ENCODE measurements at places on chromosomes 5 and 9.

DNA sequence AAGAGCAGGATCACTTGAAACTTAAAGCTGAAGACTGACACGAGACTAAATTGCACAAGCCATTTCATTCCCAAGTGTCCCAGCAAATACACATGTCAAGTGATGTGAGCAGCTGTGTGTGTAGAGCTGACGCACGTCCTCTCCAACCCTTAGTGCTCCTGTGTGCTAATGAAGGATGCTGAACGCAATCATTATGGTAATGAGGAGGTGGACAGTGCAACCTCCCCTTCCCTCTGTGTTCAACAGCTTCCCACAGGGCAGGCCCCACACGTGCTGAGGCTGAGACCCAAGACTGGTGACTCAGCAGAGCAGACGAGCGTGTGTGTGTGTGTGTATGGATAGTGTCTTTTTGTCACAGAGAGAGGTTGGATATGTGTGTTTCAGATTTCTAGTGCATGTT lies 702.1 kb downstream of the SEMA5A start:
- DNase-seq: peak; percentile 82

- no peak for DNase-seq
These were observed 15.8 kb downstream of the CSF2 start for GRCh38 chr5:132089363-132089762.

GRCh38 chr5:65721050-65721719 lies 724 bp downstream of the SGTB start:
- DNase-seq: peak; percentile 80

DNA sequence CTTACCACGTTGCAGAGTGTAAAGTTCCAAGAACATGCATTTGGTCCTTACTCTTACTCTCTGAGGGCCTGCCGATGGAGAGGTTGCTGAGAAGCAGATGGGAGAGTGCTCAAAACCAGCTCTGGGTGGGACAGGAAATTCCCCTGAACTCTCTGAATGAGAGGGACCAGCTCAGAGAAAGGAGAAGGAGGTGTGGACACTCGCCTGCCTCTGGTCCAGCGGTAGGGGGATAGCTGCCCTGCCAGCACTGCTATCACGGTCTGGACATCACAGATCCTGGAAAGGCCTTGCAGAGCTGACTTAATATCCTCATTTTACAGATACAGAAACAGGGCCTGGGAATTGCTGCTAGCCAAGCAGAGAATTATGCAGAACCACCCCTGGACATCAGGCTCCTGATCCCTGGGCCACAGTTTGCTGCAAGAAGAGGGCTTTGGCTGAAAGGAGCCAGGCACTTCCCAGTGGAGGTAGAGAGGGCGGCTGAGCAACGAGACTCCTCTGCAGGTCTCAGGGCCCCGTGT lies 4.9 kb downstream of the TRAF1 start:
- DNase-seq: no peak

Data from M059J (cell line).